ENCODE measurements at places on chromosomes 16 and 17. TPM values are rescaled to one million over a fixed set of nuclear protein-coding genes. Genes with fewer than 3 reads are reported as not detected.
A peak's percentile ranks its signal among the peaks of the same experiment; 100 is the strongest.

Gene C17orf50
- not detected for total RNA-seq

Gene CCL8
- total RNA-seq: not detected

Gene RGS9
- total RNA-seq: 6.6 TPM

Gene SLFN12
- total RNA-seq: 7.0 TPM

GRCh38 chr17:44877121-44877520 lies 22.1 kb downstream of the EFTUD2 start:
- peaks cover 76% of the 10 kb centered on the region for H3K36me3 ChIP-seq
- H3K27ac ChIP-seq: no peak overlapping the region
- no peak overlapping the region for H3K4me3 ChIP-seq
- H3K27me3 ChIP-seq: no peaks in the 10 kb centered on the region

DNA sequence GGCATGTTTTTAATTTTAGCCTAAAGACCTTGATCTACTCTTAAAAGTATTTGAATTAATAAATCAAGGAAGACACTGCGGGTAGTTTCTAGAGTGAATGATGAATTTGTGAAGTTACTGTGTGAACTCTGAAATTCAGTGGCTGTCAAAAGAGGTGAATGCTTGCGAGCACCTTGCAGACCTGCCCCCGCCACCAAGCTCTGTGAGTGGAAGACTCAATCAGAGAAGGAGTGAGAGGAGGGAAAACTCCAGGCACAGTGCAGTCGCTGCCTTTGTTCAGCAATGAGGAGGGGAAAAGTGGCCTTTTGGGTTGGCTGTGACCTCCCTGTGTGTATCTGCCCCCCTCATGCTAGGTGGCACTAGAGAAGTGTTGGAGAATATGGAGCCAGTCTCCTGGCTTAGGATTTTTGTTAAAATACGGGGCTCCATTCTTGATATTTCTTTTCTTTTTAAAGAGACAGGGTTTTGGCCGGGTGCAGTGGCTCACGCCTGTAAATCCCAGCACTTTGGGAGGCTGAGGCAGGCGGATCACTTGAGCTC lies 53.0 kb downstream of the LDHD start:
- no peaks in the 10 kb centered on the region for H3K27me3 ChIP-seq
- H3K36me3 ChIP-seq: no peaks in the 10 kb centered on the region
- H3K4me3 ChIP-seq: no peak overlapping the region
- H3K27ac ChIP-seq: peak overlapping the region; percentile 85
- H3K4me1 ChIP-seq: peaks cover 60% of the 10 kb centered on the region
- no peak for DNase-seq

GRCh38 chr17:43983515-43984411 lies 20.7 kb upstream of the NAGS start:
- H3K4me1 ChIP-seq: peaks cover 10% of the 10 kb centered on the region
- peak; percentile 37 for DNase-seq
- peak overlapping the region; percentile 53 for H3K4me3 ChIP-seq
- H3K36me3 ChIP-seq: no peaks in the 10 kb centered on the region
- H3K27ac ChIP-seq: no peak overlapping the region
- H3K27me3 ChIP-seq: peaks cover 14% of the 10 kb centered on the region

- DNase-seq: no peak
- no peaks in the 10 kb centered on the region for H3K36me3 ChIP-seq
- H3K4me3 ChIP-seq: peak overlapping the region; percentile 89
- peak overlapping the region; percentile 96 for H3K27ac ChIP-seq
These were observed 938 bp downstream of the NCOR1 start for GRCh38 chr17:16214190-16215001.

Data from upper lobe of left lung (tissue), 6 donors.